Hypothalamus (tissue), 51 donors: ENCODE measurements at places on chromosomes 5 and 9.

DNA sequence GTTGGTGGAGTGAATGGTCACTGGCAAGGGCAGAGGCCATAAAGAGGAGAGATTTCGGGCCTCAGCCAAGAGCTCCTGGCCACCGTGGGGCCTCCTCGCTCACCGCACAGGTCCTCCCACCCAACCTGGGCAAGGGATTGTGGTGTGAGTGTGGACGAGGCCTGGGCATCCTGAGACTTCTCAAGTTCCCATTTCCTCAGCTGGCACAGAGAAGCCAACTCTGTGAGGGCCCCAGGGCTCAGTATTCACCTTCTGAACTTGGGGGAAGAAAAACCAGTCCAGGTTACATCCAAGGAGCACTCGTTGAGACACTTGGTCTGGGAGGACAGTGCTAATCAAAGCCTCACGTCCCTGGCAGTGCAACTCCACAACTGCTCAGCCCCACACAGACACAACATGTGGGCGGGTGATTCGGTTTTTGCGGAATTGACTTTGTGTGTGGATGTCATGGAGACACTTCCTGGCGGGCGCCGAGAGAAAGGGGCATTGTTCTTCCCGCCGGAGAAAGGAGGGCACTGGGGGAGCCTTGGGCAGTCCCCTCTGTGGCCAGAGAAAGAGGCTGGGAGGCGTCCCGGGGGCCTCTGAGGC lies 28.5 kb upstream of the NKD2 start:
- no peak for DNase-seq

- no peak for DNase-seq
These were observed 27.7 kb upstream of the NSMF start for GRCh38 chr9:137486545-137487453.

GRCh38 chr9:5551368-5552150 lies 41.2 kb downstream of the PDCD1LG2 start:
- no peak for DNase-seq

DNA sequence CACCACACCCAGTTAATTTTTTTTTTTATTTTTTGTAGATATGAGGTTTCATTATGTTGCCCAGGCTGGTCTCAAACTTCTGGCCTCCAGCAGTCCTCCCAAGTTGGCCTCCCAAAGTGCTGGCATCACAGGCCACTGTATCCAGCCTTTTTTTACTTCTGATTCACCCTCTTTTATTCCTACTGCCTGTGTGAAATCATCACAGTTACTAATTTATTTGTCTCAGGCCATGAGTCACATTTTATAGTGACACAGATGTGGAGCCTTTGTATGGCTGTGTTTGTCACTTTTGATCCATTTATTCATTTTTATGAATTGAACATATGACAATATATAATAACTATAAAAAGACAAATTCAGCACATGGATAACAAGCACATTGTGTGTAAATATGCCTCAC lies 67.1 kb upstream of the SNX2 start:
- no peak for DNase-seq

GRCh38 chr5:146399481-146399880 lies 47.7 kb upstream of the TCERG1 start:
- DNase-seq = no peak

- DNase-seq = no peak
These were observed 177.5 kb downstream of the PDE4D start for GRCh38 chr5:59716029-59716428.

DNA sequence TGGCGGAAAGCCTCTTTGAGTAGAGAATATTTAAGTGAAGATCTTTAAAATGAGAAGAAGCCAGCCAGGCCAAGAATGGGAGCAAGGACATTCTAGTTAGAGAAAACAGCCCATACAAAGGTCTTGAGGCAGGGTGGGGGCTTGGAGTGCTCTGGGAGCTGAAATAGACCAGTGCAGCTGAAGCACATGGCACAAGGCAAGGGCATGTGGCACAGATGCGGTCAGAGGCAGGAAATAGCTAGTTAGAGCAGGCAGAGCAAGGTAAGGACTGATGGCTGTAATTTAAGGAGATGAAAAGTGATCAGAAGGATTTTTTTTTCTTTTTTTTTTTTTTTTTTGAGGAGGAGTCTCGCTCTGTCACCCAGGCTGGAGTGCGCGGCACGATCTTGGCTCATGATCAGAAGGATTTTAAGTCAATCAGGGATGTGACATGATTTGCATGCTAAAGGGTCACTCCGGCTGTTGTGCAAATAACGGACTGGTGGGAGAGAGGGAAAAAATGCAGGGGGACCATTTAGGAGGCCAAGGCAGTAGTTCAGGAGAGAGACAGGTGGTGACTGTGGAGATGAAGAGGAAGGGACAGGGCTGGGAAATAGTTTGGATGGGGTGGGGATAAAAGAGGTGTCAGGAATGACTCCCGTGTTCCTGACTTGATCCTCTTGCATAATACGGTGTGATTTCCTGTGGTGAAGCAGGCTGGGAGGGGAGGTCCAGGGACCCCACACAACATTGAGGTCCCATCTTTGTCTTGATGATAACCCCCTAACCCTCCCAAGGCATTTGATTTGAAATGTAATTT lies 207.6 kb downstream of the HSPA4 start:
- no peak for DNase-seq

- no peak for DNase-seq
These were observed 6.6 kb upstream of the CCDC187 start for GRCh38 chr9:136310273-136311030.

DNA sequence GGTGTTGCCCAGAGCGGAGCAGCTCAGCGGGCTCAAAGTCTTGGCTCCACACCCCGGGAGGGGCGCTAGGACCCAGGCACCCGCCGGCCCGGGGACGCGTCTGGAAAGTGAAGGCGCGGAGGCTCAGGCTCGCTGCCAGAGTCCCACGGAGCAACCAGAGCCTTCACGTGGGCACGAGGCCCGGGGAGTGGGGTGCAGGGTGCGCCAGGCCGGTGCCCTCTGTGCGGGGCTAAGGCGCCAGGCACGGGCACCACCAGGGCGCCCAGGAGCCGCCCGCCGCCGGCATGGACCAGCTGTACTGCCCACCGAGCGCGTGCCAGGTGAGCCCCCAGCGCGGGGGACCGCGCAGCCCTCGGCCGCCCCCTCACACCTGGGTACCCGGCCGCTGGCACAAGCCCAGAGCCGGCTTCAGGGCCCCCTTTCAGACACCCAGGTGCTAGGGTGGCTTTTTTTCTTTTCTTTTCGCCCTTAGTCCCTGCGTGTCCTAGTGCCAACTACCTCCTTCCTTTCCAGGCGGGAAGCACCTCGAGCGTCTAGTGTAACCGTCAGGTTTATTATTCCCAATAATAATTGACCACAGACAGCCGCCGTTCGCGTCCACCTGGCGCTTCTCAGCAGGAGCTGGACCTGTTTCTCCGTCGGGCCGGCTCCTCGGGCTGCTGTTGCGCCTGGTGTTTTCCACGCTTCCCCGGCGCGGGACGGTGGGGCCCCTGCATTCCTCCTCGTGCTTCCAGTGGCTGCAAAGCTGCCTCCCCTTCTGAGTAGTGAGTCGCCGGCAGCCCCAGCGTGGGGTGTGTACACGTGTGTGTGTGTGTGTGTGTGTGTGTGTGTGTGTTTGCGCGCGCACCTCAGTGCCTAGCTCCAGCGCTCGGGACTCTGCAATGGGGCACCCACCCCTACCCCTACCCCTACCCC lies 30.1 kb upstream of the PDE8B start:
- DNase-seq = no peak

DNA sequence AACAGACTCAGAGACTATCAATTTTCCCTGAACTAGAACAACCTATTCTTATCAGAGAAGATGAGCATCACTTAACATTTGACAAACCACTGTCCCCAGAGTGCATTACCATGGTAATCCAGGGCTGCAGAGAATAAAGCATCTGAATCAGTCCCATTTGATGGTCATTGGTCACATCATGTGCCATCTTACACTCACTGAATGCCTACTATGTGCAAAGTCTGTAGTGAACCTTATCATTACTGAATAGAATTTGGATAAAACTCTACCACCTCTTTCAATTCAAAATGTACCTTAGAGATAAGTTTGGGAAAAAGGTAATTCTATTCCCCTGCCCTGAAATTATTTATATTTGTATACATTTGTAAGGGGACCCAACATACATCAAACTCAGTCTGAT lies 156.4 kb upstream of the TRPC7 start:
- no peak for DNase-seq

DNA sequence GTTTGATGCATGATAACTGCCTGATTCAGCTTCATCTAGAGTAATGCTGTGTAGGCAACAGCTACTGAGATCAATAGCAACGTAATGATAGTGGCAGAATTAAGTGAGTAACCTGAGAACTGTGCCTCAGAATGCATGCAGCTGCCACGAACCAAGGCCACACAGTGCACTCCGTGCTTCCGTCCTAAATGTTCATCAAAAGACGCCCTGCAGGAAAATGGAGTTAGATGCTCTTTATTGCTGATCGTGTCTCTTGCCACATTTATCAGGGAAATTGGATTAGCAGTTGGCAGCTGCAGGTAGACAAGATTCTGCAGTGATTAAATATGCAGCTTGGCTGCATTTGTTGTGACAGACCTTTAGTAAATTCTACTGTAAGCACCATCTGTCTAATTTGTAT lies 107.7 kb upstream of the TLX3 start:
- no peak for DNase-seq

DNA sequence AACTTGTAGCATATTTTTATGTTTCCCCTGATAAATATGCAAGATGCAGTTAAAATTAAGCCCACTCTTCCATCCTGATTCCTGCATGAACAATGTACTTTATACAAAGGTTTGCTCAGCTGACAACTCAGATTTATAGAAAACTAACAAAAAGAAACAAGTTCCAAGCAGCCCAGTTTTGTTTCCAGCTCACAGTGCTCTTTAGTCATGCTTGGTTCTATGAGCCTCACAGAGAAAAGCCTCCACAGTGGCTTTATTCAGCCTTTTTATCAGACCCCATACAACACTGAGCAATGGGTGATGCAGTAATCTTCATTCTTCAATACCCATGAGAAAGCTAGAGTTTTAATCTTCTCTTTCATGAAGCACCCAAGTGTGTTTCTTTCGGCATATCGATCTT lies 329.6 kb downstream of the SLCO4C1 start:
- no peak for DNase-seq

DNA sequence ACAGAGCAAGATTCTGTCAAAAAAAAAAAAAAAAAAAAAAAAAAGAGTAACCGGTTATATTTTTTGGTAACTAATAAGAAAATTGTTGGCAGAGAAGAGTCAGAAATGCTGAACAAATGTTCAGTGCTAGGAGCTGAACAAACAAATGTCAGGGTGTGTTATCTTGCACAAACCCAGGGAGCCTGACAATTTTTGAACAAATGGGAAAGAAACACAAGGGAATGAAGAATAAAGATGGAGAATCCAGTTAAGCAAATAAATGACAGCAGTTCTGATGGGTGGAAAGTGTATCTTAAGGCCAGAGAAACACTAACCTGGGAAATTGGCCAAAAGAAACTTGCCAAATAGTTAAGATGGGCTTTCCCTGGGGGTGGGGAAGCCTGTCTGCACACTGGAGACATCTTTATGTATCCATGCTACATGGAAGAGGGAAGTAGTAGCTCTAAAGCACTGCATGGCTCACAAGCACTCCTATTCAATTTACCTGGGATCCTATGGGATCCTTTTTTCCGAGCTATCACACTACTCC lies 23.7 kb downstream of the KLHL3 start:
- DNase-seq = no peak

DNA sequence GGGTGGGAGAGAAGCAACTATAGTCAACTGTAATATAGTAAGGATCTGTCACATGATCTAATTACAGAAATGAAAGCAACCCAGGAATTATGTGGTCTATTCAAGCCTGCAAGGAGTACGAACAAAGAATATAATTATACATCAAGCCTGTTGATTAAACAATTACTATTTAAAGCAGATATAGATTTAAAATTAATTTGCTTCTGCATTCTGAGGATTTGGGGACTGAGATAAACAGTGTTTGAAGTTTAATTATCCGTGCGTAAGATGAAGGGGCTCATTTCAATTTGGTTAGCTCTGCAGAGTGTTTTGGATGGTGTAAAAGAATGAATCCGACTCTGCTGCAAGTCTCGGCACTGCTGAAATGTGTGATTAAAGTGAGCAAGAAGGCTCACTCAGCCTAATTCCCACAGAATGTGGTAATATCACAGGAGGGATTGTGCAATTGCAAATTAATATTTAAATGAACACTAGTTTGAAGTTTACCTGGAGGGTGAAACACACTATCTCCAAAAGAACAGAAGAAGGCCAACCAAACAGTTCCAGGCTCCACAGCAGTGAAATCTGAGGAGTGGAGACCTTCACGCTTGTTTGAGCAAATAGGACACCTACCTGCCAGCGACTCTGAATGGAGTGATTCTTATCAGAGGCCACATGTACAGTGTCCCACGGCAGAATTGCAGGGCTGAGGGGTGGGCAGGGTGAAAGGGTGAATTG lies 420.6 kb upstream of the SLC30A5 start:
- DNase-seq = no peak

DNA sequence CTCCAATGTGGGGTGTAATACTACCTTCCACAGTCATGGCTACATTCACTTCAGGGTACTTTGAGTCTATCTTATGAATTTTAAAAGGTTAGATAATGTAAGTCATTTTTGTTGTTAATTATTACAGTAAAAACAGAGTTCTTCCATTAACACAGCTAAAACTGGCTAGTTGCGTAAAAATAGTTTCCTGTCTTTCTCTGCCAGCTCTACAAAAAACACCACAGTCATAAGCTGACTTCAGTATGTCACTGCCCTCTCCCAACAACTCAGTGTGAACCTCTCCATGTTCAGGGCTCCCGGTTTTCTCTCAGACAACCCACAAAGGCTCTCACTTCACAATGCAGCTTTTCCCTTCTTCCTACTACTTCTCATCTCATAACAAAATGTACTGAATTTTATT lies 84.8 kb upstream of the ITGA1 start:
- no peak for DNase-seq

- no peak for DNase-seq
These were observed 64.6 kb downstream of the GABRB2 start for GRCh38 chr5:161481922-161482321.

- no peak for DNase-seq
These were observed 37.3 kb upstream of the ZNF622 start for GRCh38 chr5:16502866-16503265.

GRCh38 chr5:101364469-101364868 lies 461.4 kb upstream of the ST8SIA4 start:
- DNase-seq = no peak

DNA sequence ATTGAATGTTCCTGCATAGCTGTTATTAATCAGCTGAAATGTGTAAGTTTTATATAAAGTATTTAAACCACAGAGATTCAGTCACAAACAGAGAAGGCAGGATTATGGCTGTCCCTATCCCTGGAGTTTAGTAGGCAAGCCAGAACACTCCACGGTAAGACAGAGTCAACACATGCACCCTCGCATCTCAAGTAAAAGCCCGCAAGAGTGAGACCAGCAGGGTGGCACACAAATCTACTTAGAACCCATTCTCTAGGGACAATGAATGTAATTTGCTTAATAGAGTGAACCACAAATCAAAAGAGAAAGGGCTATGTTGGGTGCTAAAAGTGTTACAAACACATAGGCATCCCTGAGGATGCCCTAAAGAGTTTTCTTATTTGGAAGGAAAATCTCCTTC lies 35.1 kb downstream of the LPAR1 start:
- no peak for DNase-seq

DNA sequence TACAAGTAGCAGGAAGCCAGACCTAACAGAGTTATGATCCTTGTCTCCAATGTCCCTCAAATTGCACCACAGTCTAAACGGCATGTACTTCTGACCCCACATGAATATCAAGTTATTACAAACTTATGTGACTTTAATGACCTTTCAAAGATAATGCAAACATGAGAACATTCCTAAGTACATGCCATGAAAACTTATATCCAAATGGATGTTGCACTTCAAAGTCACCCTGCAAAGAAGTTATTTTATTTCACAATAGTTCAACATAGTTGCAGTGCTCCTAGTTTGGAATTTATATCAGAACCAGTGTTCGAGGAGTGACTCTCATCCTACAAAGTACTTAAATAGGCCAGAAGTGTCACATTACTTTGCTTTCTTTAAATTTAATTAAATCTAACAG lies 41.2 kb upstream of the ITGA1 start:
- DNase-seq = no peak
